Tibial artery (tissue), 4 donors: ENCODE measurements at places on chromosomes 16 and 17.

DNA sequence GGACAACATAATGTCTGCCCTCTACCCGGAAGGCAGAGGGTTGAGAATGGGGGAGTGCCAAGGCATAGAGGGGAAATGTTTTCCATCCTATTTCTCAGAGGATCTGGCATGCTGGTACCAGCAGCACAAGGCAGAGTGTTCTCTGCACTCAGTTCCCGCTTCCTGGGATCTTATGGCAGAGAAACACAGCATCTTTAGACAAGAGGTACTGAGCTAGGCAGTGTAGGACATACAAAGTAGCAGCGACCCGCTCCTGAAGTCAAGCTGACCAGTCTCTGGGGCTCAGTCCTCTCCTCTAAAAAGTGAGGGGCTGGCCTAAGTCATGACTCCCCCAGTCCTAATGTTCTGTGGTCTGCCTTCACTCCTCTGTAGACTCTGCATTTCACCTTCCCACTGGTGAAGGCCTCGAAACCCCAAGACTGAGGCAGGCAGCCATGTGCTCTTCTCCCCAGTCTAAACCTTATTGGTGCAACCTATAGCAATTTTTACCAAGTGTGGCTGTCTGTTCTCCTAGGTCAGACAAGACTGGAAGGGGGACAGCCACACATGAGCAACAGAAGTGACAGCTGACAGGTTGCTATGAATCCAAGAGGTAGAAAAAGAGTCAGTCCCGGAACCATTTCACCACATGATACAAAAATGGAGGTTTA is 11.3 kb upstream of the TSPOAP1 start:
- no peak for DNase-seq

- DNase-seq: no peak
Observed at GRCh38 chr16:22177968-22178930, 15.9 kb downstream of the SDR42E2 start.

GRCh38 chr16:87006789-87007745 is 310.1 kb downstream of the C16orf95 start:
- peak; percentile 48 for DNase-seq

DNA sequence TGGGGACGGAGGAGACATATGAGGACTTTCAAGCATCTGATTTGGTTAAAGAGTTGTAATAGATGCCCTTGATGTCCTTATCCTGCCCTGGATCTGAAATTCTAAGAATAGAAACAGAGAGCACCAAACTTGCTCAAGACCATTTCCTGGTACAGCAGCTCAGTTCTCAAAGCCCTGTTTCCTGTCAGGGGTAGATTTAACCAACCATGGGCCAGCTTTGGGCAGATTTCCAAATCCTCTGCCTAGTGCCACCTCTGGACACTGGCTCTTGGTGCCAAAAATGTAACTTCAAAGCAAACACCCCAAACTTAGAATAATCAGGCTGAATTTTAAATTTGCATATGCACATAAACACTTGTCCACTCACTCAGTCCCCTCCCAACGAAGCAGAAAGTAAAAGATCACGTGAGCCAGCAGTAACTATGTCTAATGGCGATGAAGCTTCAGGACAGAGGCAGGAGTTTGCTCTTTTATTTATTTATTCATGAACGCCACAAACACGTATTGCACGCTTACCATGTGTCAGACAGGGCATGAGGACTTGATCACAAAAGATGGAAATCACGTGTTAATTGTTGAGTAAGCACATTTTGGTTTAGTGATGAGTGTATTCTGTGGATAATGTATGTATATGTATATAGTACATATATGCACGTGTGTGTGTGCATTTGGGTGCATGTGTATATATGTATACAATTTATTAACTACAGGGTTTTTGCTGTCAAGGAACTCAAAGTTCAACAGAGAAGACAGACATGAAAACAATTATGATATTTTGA is 23.1 kb upstream of the SDK2 start:
- DNase-seq: no peak

GRCh38 chr16:52069866-52070265 is 477.1 kb downstream of the TOX3 start:
- no peak for DNase-seq

GRCh38 chr17:13000561-13000960 is 17.3 kb downstream of the ELAC2 start:
- DNase-seq: no peak

DNA sequence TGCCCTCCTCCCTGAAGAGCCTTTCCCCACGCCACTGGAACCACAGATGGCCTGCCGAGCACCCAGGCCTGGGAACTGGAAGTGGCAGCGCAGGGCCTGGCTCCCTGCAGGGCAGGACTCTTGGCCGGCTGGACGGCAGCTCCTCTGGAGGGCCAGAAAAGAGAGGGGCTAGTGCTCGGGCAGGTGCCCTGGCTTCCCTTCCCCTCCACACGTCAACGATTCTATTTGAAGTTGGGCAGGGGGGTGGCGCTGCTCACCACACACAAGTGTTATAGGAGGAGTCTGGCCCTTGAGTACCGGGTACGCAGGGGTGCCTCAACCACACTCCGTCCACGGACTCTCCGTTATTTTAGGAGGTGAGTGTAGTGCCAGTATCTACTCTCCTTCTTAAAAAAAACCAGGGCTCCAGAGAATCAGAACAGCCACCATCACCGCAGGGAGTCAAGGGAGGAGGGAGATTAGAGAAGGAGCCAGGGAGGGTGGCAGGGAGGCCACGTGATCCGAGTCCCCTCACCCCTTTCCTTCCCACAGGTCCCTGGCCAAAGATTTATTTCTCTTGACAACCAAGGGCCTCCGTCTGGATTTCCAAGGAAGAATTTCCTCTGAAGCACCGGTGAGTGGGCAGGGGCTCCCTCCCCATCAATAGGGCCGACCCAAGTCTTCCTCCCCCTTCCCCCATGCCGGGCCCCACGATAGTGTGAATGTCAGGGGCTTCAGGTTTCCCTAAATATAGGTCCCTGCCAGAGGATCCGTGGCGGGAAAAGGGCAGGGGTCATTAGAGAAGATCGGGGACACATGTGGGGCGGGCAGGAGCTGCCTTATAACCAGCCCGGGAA is 1.4 kb upstream of the ALDOA start:
- peak; percentile 88 for DNase-seq
